NCI-H510A (cell line): ENCODE measurements at places on chromosomes 5 and 9.

GRCh38 chr9:4922730-4923129 is 62.3 kb upstream of the JAK2 start:
- DNase-seq, result no peak

DNA sequence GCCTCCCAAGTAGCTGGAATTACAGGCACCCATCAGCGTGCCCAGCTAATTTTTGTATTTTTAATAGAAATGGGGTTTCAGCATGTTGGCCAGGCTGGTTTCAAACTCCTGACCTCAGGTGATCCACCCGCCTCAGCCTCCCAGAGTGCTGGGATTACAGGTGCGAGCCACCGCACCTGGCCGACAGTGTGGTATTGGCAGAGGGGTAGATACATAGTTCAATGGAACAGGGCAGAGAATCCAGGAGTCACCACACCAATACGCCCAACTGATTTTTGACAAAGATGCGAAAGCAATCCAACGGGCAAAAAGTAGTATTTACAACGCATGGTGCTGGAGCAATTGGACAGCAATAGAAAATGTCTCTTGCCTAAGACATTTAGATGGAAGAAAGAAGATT is 164.0 kb upstream of the PPP1R26 start:
- DNase-seq, result no peak

DNA sequence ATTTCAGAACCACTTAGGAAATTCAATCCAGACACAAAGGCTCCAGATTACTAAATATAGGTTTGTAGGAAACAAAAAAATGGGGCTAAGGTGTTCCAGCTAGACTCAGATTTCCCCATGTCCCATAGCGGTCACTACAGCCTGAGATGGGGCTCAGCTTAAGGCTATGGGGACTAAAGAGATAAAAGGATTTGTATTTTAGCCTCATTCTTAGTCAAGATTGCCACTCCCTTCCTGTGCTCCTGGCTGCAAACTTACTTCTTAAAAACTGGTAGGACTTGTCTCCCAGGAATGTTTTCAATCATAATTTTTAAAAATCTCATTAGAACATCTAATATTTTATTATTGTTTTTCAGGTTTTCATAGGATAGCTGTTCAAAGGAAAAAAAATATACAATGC is 253.8 kb upstream of the DAB2 start:
- DNase-seq, result no peak

GRCh38 chr5:115342590-115343377 is 46.3 kb upstream of the CCDC112 start:
- DNase-seq, result no peak

- DNase-seq, result peak; percentile 71
Measured at GRCh38 chr5:73448463-73449136, at the start of gene FOXD1. TSS of gene FOXD1 (minus strand) at chr5:73448777. CDS start at chr5:73448362, 415 bp downstream.

- DNase-seq, result no peak
Measured at GRCh38 chr5:17831279-17831678, 197.0 kb downstream of the TAF11L14 start.
